Gastrocnemius medialis (tissue), 4 donors: ENCODE measurements at places on chromosomes 16 and 17.

GRCh38 chr17:54813896-54814295 lies 86.8 kb upstream of the TOM1L1 start:
- no peak for DNase-seq
- H3K27ac ChIP-seq, result no peak overlapping the region
- no peaks in the 10 kb centered on the region for H3K4me1 ChIP-seq
- H3K27me3 ChIP-seq, result no peaks in the 10 kb centered on the region
- H3K4me3 ChIP-seq, result no peak overlapping the region

GRCh38 chr16:85653290-85653891 lies 35.4 kb downstream of the GINS2 start:
- H3K36me3 ChIP-seq, result peaks cover 43% of the 10 kb centered on the region
- no peak overlapping the region for H3K4me3 ChIP-seq
- no peak for DNase-seq
- peaks cover 13% of the 10 kb centered on the region for H3K4me1 ChIP-seq
- H3K27me3 ChIP-seq, result no peaks in the 10 kb centered on the region

GRCh38 chr17:37233036-37233435 lies 142.7 kb upstream of the C17orf78 start:
- no peak for DNase-seq
- H3K27me3 ChIP-seq, result no peaks in the 10 kb centered on the region
- no peak overlapping the region for H3K4me3 ChIP-seq
- no peak overlapping the region for H3K27ac ChIP-seq
- H3K36me3 ChIP-seq, result peaks cover 3% of the 10 kb centered on the region

DNA sequence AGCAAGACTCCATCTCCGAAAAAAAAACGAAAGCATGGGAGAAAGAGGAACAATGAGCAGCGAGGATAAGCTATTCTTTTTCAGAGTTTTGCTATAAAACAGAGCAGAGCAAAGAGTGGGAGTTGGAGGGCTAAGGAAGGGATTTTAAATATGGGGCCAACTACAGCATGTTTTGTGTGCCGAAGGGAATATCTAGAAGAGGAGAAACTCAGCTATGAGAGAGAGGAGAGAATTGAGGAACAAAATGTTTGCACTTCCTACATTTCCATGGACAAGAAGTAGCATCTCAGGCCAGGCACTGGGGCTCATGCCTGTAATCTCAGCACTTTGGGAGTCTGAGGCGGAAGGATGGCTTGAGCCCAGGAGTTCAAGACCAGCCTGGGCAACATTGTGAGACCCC lies 13.1 kb upstream of the GRB2 start:
- no peaks in the 10 kb centered on the region for H3K36me3 ChIP-seq
- H3K4me1 ChIP-seq, result no peaks in the 10 kb centered on the region
- no peak for DNase-seq
- no peak overlapping the region for H3K4me3 ChIP-seq

DNA sequence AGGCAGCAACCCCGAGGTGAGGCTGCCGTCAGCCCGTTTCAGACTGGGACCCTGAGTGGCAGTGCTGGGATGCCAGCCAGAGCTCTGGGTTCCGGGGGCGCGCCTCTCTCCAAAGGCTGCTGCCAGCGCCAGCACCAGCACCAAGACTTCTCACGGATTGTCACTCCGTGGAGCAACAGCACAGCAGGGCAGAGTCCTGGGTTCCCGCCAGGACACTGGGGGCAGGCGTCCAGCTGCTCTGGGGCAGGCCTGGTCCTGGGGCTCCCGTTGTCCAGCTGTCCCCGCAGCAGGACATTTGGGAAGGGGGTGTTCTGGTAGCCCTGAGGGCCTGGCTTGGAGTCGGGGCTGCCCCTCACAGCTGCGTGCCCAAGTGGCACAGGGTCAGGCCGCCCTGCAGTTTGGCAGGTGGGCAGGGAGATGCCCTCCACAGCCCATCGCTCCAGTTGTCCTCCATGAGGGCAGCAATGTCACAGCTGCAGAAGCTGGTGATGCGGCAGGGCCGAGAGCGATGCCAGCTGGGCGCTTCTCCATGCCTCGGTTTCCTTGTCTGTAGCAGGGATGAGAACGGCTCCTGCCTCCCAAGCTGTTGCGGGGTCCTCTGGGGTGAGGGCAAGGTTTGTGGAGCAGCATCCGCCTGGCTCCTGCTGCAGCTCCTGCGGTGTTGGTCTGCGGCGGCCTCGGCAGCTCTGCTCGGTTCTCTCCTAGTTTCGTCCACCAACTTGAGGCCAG lies 137.3 kb upstream of the CIBAR2 start:
- no peak overlapping the region for H3K4me3 ChIP-seq
- H3K36me3 ChIP-seq, result no peaks in the 10 kb centered on the region
- peaks cover 14% of the 10 kb centered on the region for H3K4me1 ChIP-seq

- H3K4me3 ChIP-seq, result no peak overlapping the region
- no peaks in the 10 kb centered on the region for H3K36me3 ChIP-seq
- H3K27me3 ChIP-seq, result no peaks in the 10 kb centered on the region
- DNase-seq, result no peak
- H3K27ac ChIP-seq, result no peak overlapping the region
Measured at GRCh38 chr17:35046245-35046644, 17.3 kb downstream of the RFFL start.
